ENCODE measurements at places on chromosomes 4 and X.

DNA sequence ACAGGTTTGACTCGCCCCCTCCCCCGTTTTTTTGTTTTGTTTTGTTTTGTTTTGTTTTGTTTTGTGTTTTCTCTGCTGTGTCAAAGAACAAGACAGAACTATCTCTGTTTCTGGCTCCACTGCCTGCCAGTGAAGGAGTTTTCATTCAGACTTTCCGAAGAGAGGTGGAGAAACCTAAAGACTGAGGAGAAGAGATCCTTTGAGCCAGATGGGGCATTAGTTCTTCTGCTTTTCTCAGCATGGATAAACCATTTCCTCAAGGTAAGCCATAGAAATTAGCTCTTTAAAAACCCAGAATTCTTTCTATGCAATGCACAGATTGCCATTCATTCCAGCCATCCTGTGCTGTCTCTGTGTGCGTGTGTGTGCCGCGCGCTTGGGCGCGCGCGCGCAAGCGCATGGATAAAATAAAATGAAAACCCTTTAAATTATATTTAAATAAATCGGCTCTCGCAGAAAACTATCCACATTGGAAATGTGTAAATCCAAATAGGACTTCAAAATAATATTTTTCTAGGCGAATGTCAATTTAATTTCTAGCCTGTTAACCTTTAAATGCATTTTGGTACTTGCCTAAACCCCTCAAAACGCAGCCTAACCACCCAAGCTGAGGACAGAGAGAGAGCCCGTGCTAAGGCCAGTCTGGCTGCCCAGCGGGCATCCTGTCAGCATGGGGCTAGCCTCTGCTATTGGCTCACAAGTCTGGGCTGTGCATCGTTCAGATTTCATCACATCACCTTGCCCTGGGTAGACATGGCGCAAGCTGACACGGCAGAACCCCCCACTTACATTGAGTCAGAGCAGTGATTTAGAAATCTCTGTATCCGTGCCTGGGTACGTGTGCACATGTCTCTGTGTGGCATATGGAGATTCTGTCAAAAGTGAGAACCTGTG lies 113.0 kb upstream of the VAMP7 start:
- DNase-seq: no peak

- DNase-seq: no peak
Measured at GRCh38 chrX:8607326-8607725, 124.6 kb downstream of the ANOS1 start.

DNA sequence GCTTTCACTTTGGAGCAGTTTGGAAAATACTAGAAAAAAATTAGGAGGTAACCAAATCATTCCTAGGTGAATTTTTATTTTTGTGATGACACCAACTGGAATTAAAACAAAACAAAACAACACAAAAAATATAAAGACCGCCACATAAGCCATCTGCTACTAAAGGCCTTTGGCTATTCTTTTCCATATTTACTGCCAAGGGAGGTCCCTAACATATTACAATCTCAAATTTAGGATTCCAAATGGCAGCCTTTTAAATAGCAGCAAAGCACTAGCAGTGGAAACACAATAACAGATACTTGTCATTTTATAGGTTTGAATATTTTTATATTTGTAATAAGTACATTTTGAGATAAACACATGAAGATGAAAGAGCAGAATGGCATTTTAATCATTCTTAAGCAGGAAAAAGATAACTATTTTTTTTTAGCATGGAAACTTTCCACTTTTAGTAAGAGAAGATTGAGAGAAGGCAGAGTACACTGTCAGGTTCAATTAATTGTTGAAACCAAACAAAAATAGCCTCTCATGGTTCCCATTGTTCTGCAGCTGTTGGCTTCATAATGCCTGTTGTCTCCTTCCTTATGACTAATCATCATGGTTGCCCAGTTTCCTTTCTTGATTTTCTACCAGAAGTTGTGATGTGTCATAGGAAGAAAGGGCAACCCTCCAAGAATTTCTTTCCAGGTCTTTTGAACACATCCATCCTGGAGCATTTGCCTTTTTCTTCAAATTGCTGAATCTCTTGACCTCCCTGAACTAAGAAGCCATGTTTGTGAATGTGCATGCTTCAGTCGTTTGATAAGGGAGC lies 219.0 kb upstream of the EMCN start:
- no peak for DNase-seq

GRCh38 chrX:149541521-149542047 lies 772 bp downstream of the EOLA1 start:
- DNase-seq: no peak

DNA sequence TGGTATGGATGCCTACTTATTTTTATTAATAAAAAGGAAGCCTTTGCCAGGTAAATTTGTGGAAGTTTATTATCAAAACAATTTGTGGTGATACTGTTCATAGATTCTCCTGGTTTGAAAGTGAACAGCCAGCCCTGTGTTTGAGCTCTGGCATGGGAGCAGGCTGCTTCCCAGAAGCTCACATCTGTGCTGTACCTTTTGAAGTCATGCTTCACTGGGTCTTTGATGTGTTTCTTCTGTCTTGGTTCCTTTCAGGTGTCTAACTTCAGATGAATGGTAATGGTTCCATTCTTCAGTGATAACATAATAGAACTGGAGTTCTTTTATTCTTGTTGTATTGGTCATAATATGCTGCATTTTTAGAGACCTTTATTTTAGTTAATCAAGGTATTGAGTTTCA lies 85.5 kb downstream of the BMPR1B start:
- DNase-seq: no peak

DNA sequence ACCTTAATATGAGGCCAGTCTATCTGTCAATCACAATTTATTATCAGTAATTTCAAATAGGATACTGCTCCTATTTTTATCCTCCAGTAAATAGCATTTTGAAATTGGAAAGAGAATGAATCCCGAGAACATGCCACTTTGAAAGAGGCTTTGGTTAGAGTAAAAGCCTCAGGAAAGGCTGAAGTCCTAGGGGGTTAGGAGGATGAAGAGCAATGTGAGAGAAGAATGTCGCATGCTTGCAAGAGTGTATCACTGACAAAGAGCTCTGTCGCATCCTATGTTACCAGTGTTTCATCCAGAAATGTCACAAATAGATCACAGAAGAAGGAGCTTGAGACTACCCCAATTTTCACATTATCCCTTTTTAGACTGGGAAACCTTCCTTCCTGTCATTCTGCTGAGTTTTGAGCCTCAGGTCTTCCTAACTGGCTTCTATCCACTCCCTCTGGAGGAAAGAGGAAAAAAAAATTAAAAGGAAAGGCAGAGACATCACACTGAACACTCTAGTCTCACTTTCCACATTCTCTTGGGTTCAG lies 39.8 kb downstream of the GPM6A start:
- no peak for DNase-seq

GRCh38 chr4:102163404-102164140 lies 181.7 kb downstream of the SLC39A8 start:
- no peak for DNase-seq

- no peak for DNase-seq
Measured at GRCh38 chrX:19707246-19707871, 180.0 kb downstream of the SH3KBP1 start.

GRCh38 chrX:151776181-151776731 lies 41.7 kb downstream of the CNGA2 start:
- DNase-seq: no peak

- DNase-seq: no peak
Measured at GRCh38 chr4:107740381-107740780, 20.3 kb upstream of the PAPSS1 start.

DNA sequence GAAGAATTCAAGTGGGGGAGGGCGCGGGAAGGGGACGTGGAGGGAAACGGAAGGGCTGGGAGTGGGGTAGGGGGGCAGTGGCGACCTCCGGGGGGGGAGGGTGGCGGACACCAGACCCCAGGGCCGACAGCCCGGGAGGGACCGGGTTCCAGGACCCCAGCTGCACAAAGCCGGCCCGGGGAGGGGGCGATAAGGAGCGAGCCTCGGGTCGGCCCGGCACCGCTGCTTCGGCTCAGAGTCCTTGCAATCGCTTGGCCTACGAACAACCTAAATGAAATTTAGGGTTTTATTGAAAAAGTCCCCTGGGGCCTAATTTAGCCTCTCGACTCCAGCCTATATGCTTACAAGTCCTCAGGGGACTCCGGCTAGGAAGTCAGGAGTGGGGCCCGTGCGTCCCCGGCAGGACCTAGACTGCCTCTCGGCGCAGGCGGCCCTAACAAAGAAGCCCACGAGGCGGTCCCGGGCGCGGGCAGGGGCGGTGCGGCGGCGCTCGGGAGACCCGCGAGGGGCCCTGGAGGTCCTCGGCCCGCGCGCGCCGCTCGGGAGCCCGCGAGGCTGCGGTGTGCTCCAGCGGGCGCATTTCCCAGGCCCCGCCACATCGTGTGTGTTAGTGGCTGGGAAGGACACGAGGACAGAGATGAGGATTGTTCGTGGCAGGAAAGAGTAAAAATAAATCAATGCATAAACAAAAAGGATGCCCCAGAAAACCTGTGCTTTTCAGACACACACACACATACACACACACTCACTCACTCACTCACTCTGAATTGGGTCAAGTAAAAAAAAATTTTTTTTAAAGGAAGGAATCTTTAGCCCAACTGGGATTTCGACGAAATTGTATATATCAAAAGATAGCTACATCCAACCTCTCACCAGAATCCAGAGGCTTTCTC lies 70.0 kb downstream of the MGST2 start:
- DNase-seq: no peak

- no peak for DNase-seq
Measured at GRCh38 chr4:65340382-65341109, 329.7 kb downstream of the EPHA5 start.

- DNase-seq: no peak
Measured at GRCh38 chr4:115973768-115974167, 860.3 kb upstream of the NDST4 start.

GRCh38 chr4:118327554-118328241 lies 25.1 kb downstream of the PRSS12 start:
- DNase-seq: no peak

- DNase-seq: no peak
Measured at GRCh38 chrX:17913801-17914200, 52.7 kb upstream of the RAI2 start.

DNA sequence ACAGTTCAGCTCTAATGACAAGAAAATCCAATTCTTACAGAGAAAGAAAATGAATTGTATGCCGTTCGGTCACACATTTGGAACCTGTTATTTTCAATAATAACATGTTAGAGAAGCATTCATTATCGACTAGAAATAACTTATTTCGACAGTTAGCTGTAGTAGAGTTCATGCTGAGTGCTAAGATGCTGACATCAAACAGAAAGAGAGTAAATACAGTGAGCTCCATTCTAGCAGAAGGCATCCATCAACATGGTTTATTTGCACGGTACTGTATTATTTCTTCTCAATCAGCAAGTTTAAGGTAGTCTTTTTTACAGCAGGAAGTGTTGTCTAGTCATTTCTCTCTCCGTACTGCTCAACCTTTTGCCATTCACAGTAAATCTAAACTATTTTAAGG lies 732.1 kb downstream of the STIM2 start:
- no peak for DNase-seq

DNA sequence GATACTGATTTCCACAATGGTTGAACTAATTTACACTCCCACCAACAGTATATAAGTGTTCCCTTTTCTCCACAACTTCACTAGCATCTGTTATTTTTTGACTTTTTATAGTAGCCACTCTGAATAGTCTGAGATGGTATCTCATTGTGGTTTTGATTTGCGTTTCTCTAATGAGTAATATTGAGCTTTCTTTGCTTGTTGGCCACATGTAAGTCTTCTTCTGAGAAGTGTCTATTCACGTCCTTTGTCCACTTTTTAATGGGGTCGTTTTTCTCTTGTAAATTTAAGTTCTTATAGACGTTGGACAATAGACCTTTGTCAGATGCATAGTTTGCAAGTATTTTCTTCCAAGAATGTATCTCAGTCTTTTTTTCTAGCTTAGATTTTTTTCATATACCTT lies 10.0 kb downstream of the FBXW7 start:
- DNase-seq: no peak

Measured in stimulated activated CD8-positive, alpha-beta memory T cell treated with anti-CD3 and anti-CD28 coated beads, Interleukin-7, amount 100 ng/mL, for 1 hour (primary cell).